GM04503 (cell line): ENCODE measurements at places on chromosomes 12 and 14.

GRCh38 chr14:23121361-23121771 lies 2.3 kb upstream of the CEBPE start:
- DNase-seq: no peak

DNA sequence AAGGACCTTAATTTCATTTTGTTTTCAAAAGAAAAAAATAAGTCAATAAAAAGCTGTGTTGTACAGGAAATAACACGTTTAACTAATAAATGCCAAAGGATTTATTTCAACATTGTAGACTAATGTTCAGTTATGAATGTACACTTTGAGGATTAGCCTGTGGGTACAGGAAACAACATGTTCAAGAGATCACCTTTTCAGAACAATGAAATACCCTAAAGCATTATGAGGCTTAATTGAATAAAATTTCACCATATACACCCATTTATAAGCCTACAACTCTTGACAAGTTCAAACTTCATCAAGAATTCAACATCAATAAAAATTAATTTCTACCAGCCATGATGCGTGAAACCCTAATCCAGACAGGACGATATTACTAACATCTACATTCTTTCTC lies 56.6 kb upstream of the SLC6A15 start:
- DNase-seq: no peak

- DNase-seq: no peak
These were observed 117.5 kb upstream of the EVL start for GRCh38 chr14:99947695-99948094.

- DNase-seq: no peak
These were observed 38.9 kb upstream of the KTN1 start for GRCh38 chr14:55540847-55541773.

DNA sequence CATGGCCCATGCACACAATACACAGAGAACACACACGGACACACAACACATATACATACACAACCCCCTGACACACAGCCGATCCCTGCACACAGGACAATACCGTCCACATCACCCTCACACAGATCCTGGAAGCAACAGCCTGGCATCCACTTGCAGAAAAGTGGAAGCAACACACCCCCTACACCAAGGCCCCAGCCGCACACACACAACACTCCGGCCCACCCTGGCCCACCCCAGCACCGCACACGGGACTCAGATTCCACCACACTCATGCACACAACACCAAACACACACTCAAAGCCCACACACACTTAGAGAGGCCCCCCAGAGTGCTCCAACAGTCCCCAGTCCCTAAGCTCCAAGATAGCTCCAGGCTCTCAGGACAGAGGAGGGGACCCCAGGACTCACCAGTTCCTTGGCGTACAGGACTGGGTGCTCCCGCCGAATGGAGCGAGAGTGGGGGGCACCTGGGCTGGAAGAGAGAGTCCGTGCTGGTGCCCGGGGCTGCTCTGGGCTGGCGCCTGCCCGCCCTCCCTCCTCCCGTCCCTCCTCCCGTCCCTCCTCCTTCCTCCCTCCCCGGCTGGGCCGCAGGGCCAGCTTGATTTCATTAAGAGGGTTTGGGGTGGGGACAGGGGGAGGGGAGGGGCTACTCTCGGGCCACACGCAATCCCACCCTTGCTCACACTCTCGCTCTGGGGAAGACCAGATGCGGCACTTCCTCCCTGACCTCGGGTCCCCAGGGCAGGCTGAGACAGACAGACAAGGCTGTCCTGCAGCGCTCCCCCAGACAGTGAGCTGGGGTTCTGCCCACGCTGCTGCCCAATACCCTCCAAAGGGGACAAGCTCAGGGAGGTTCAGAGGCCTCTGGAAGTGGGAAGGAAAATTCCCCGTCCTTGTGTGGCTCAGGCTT lies at the start of gene TMEM119:
Gene TMEM119 (minus strand): TSS at position 526 of the 913 bp plus-strand sequence. CDS start 5,701 bp downstream, outside the sequence.
- no peak for DNase-seq

GRCh38 chr12:76186131-76186906 lies 101.8 kb upstream of the NAP1L1 start:
- DNase-seq: no peak

DNA sequence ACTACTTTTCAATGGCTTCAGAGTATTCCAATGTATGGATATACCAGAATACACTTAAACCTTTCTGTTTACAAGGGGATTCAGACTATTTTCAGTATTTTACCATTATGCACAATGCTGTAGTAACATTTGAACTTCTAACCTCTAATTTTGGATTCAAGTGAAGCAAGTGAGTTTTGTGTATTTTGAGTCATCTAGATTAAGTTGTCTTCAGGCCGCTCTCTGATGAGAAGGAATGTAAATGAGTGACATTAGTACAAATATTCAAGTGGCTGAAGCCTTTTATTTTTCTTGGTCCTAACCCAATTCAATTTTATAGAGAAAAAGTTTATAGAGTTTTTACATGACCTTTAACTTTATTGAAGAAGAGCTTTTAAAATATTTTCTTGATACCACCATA lies 125.6 kb downstream of the PDE3A start:
- no peak for DNase-seq

- DNase-seq: no peak
These were observed 55.5 kb upstream of the AVPR1A start for GRCh38 chr12:63206494-63206893.

- DNase-seq: no peak
These were observed 5.6 kb downstream of the CD9 start for GRCh38 chr12:6205761-6206160.

DNA sequence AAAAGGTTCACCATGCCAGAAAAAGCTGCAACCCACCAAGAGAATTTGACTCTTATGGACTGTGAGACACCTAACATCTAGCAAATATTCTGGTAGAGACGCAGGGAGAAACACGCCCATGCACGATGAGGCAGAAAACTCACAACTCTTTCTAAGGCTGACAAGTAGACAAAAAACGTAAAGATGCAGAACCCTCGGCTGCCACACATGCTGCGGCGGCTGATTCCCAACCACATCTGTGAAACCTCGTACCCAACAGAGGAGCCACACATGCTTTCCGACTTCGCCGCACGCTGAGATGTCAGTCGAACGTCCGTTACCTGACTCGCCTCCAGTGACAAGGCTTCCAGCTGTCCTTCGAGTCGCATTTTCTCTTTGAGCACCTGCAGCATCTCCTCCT lies 21.8 kb downstream of the GOLGA3 start:
- DNase-seq: no peak

- no peak for DNase-seq
These were observed 32.0 kb upstream of the JDP2 start for GRCh38 chr14:75395862-75396261.

GRCh38 chr12:52835271-52836041 lies 1.3 kb upstream of the KRT79 start:
- DNase-seq: no peak

- no peak for DNase-seq
These were observed 26.1 kb downstream of the ALDH2 start for GRCh38 chr12:111792856-111793235.

GRCh38 chr12:92732216-92732615 lies 29.4 kb downstream of the PLEKHG7 start:
- no peak for DNase-seq

DNA sequence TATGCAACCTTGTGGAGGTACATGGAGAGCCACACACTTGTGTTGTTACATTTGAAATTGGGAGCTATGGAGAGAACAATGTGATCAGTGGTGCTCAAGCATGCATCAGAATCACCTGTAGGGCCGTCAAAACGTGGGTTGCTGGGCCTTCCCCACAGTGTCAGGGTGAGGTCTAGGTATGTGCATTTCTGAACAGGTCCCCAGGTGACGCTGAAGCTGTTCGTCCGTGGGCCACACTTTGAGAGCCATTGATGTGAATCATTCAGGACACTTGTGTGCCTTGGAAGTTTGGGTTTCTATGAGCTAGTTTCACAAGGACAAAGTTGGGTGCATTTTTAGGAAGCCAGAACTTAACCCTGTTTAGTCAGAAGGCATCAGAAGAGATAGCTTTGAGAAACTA lies 291.7 kb upstream of the FKBP4 start:
- no peak for DNase-seq

DNA sequence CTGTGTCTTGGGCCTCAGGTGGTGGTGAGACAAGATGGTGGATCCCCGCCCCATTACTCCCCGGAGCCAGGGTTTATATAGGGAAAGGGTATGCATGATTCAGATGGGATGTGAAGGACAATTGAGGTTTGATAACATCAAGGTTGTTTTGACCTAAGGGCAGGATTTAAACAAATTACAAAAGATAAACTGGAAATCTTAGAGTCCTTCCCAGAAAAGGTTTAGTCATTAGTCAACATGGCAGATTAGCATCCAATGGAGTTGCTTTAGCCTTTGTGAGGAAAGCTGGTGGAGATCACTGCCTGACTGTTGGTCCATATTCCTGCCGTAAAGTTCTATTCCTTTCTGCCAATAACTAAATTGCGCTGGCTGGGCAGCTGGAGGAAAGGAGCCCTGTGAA lies 15.6 kb upstream of the FRMD6 start:
- DNase-seq: no peak

DNA sequence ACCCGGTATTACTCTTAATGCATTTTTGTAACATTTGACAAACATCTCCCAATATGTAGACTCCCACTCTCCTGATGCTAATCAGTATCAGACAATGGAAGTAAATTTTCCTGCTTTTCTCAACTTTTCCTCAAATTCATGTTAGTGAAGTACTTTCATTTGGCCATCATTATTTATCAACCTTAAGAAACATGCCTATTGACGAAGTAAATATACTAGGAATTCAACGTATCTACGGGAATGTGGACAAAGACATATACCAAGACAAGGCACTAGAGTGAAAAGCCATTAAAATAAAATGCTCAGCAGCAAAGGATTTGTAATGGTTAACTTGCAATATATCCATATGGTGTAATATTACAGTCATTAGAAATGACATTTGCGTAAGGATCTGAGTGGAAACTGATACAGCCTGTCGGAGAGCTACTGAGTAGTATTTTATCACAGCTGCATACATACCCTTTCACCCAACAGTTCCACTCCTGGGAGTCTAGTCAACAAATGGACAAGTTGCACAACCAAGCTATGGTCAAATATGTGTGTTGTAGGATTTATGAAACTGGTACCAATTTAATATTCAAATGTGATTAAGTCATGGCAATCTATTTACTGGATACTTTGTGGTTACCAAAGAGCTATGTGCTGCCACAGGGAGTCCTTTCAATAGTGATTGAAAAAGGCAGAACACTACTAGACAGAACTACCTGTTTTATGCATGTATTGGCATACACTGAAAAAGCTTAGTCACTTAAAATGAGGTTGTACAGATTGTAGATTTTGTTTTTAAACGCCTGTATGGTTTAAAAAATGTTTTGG lies 26.5 kb downstream of the NUDT4 start:
- DNase-seq: no peak

GRCh38 chr14:96634896-96635295 lies 132.7 kb downstream of the PAPOLA start:
- DNase-seq: no peak

DNA sequence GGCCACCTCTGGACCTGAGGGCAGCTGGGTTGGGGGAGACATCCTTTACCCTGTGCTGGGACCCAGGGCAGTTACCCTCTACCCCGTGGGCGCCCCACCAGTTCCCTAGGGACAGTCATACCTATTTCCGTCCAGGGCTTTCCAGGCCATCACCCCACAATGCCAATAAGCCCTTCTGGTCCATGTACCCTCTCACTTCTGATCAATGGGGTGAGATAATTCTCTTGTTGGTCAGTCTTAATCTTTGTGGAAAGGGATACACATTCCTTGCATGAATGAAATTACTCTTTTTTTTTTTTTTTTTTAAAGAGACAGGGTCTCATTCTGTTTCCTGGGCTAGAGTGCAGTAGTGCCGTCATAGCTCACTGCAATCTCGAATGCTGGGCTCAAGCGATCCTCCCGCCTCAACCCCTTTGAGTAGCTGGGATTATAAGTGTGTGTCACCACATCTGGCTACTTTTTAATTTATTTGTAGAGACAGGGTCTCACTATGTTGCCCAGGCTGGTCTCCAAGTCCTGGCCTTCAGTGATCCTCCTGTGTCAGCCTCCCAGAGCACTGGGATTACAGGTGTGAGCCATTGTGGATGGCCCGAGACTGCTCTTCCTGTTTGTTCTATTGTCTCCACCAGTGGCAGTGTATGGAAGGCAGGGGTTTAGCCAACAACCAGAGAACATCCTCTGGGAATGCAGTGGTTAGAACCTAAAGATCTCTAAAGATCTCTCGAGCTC lies 46.3 kb upstream of the STON2 start:
- DNase-seq: no peak

GRCh38 chr12:85587158-85587557 lies 249.1 kb downstream of the RASSF9 start:
- no peak for DNase-seq

- DNase-seq: no peak
These were observed 46.9 kb downstream of the ZFYVE21 start for GRCh38 chr14:103762541-103762940.

GRCh38 chr12:61282790-61283575 lies 977.2 kb upstream of the USP15 start:
- no peak for DNase-seq

- no peak for DNase-seq
These were observed 1.9 kb downstream of the APEX1 start for GRCh38 chr14:20456971-20457370.

GRCh38 chr12:81588235-81589008 lies 170.7 kb downstream of the PPFIA2 start:
- no peak for DNase-seq

GRCh38 chr12:112597986-112598385 lies 179.2 kb downstream of the PTPN11 start:
- no peak for DNase-seq

DNA sequence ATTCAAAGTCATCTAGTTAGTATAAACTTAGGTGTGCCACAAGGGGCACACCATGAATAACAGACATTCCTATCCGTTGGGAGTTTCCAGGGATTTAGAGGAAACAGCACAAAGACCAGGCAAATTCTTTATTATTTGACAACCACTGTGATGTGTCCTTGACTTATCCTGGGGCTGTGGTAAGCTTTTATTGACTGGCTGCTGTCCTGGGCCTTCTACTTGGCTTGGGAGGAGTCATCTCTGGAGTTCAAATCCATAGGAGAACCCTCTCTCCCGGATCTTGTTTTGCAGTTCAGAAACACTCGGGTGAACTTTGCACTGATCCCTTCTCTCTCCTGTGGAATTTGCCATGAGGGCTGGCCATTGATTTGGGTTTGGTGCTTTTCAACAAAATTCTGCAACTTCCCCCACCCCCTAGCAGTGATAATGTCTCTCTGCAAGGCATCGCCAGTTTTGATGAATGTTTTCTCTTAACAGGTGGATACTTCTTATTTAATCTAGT lies 136.3 kb downstream of the ADCK1 start:
- DNase-seq: no peak

GRCh38 chr14:100887728-100888335 lies 15.7 kb downstream of the RTL1 start:
- DNase-seq: no peak

- no peak for DNase-seq
These were observed 111.3 kb downstream of the DYRK2 start for GRCh38 chr12:67759829-67760228.

DNA sequence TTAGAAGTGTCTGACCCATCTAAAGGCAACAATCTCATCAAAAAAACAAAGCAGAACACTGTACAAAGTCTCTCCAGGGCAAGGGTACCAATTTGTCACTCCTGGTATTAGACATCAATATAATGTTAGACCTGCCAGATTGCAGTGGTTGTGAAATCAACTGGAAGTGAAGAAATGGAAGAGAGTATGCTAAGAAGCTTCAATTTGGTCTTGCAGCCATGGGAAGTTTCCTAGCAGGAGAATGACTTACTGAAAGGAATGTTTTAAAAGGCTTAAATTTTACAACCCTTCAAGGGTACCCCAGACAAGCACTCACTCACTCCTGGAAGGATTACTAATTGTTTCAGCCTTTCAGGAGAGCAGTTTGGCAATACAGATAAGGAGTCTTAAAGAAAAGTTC lies 18.9 kb downstream of the LLPH start:
- peak; percentile 47 for DNase-seq

GRCh38 chr12:87801860-87802720 lies 227.1 kb downstream of the C12orf50 start:
- DNase-seq: no peak
